CD4-positive, alpha-beta T cell treated with Interleukin-4 for 1 hour (primary cell): ENCODE measurements at places on chromosomes 1 and 21.

DNA sequence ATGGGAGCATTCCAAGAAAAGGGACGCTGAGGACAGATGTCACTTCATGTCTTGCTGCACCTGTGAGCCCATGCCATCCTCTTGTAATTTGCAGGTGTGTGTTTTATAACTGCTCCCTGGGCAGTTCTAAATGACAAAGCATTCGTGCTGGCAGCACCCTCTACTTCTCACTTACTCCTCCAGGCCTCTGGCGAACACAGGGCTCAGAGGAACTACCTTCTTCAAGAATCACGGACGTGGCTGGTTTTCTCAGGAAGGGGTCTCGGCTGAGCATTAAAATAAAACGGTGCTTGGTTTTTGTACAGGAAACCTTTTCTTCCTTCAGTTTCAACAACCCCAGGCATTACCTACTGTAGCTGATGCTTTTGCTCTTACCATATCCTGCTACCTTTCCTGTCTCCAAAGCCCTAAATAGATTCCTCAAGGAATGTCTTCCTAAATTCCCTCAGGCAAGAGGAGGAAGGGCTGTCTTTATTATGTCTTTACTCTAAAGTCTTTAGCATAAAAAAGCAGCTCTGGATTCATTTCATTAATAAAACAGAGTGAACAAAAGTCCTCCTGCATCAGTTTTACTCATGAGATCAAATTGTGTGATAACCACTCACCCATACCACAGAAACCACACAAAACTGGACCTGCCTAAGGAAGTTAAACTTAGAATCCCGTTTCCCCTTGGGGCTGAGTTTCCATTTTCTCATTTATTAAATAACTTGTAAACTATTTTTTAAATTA, 79.0 kb upstream of the MAP10 start:
- DNase-seq, result no peak

GRCh38 chr1:199163267-199163666, 524.4 kb downstream of the PTPRC start:
- no peak for DNase-seq

GRCh38 chr1:52127181-52128180, 14.4 kb upstream of the ZFYVE9 start:
- peak; percentile 37 for DNase-seq

- no peak for DNase-seq
Measured at GRCh38 chr1:5620418-5620817, 371.8 kb downstream of the NPHP4 start.

- DNase-seq, result no peak
Measured at GRCh38 chr1:82962658-82963057, 1036.3 kb downstream of the TTLL7 start.

DNA sequence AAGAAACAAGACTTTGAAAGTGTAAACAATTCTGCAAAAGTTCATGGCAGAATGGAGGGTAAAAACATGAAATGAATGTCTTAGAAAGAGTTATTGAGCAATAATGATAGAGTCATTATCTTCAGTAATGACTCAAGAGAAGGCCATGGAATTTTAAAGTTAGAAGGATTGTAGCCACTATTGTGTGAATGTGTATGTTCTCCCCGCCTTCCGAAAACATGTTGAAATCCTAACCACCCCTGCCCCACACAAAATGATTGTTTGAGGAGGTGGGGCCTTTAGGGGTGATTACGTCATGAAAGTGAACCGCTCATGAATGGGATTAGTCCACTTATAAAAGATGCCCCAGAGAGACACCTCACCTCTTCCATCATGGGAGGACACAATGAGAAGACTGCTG, 93.8 kb upstream of the CCDC190 start:
- DNase-seq, result no peak

- DNase-seq, result no peak
Measured at GRCh38 chr1:36737767-36738166, 255.1 kb upstream of the CSF3R start.

- no peak for DNase-seq
Measured at GRCh38 chr21:22224261-22224660, 1226.1 kb downstream of the NCAM2 start.

DNA sequence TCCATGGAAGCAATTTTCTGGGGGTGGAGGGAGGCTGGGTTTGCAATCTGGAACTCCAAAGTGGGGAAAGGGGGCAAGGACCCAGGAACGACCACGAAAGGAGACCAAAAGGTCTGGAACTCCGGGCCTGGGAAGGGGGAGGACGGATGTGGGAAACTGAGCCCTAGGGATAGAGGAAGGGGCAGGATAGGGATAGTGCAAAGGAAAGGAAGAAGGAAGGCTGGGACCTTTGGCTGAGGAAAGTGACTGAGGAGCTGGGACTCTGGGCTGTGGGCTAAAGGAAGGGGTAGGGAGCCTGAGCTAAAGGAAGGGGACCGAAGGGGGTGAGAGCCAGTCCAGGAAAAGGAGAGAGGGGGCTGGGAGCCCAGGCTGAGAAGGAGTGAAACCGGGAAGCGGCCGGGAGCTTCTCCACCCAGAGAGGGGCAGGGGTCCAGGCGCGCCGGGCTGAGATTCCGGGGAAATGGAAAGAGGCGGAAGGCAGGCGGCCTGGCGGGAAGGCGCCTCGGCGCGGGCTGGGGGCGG, 395 bp downstream of the SLC9A1 start:
- DNase-seq, result no peak

DNA sequence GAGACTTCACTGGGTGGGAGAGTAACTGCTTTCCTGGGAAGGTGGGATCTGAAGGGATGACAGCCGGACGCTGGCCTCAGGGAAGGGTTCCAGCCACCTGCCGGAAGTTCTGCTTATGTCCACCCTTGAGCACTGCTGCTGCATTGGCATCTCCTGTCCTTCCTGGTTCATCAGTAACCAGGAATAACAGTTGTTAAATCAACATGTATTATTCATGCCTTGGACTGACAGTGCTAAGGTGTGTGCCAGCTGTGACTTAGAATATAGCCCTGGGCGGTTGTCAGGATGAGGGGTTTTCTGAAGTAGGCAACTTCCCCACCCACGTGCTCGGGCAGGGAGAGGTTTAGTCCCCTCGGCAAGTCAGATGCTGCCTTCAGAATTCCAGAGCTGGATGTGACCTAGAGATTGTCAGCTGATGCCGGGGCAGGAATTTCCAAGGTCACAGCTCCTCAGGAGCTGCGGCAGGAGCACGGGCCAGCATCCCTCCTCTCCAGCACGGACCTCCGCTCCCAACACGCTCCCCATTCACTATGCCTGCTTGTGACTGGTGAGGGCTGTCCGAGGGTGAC, 17.9 kb downstream of the CLDN14 start:
- DNase-seq, result no peak

DNA sequence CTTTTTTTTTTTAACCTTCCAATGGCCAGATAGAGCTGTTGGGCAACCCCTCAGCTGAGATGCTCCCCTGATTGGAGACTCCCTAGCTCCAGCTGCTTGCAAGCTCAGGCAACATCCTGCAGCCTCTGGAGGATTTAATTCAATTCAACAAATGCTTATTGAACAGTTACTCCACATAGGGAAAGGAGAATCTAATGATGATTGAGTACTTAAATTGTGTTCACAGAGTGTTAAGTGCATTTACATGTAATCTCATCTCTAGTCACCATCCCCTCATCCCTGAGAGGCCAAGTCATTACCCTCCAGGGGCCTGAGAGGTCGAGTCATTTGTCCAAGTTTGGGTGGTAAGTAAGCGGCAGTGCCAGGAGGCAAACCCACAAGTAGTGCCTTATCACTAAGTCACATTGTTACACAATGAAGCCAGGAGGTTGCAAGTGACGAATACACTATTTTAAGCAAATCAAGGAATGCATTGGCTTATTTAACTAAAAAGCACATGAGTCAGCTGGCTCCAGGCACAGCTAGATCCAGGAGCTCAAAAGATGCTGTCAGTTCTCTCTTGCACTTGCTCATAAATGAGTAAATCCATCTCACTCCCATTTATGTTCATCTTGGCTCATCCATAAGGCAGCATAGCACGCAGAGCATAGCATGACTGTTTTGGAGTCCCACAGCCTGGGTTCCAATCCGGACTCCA, 64.3 kb downstream of the OPTC start:
- no peak for DNase-seq

DNA sequence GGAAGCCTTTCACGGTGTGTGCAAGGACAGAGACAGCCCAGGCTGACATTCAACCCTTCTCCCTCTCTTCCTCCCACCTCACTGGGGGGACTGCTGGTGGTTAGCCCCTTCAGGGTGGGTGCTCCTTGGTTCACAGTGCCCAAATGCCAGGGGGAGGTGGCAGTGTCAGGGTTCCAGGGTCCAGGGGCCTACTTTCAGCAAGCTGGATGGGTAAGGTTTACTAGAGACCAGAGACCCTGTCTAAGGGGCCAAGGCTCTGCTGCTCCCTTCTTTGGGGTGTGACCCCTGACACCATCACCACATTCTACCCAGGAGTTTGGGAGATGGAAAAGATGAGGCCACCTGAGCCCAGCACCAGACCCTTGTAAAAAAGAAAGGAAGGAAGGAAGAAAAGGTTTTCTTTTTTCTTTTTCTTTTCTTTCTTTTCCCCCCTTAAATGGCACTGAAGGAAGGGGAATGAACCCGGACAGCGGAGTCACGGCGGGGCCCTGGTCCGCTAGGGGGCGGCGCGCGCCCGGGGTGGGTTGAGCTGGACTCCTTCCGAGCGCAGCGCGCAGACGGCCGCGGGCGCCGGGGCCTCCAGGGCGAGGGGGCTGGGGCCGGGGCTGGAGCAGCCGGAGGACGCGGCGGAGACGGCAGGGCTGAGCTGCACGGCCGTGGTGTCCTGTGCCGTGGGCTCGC, 18.8 kb downstream of the KNCN start:
- DNase-seq, result peak; percentile 65

GRCh38 chr1:17822741-17823426, 67.8 kb downstream of the ACTL8 start:
- no peak for DNase-seq

GRCh38 chr1:218478336-218478735, 133.2 kb downstream of the TGFB2 start:
- DNase-seq, result no peak

- peak; percentile 62 for DNase-seq
Measured at GRCh38 chr1:45802343-45803298, 791 bp upstream of the MAST2 start.

DNA sequence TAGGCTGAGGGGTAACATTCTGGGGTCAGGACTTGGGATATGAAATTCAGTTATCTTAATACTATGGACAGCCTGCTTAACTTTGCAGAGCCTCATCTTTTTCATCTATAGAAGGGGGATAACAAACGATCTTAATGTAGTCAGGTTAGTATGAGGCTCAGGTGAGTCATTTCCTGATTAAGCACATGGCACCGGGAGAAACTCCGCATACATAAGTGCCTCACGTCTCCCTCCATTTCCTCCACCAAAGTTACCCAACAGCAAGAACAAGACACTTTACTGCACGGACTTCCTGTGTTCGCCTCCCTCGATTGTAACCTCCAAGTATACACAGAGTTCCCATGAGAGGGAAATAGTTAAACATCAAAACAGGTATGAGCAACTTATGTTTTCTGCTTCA, 112.7 kb upstream of the COA6 start:
- no peak for DNase-seq

DNA sequence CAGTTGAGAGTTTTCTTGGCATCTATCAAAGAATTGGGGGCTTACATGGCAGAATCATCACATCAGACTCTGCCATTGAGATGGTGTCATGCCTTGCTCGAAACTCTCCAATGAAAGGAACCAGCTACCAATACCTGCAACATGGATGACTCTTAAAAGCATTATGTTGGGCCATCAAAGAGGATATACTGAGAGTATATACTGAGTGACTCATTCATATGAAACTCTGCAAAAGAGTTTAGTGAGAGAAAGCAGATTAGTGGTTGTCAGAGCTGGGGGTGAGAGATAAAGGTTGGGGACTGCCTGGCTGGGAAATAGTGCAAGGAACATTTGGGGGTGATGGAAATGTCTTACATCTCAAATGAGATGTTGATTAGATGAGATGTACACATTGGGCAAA, 14.7 kb upstream of the HMGB4 start:
- no peak for DNase-seq

- DNase-seq, result no peak
Measured at GRCh38 chr1:200304171-200304570, 105.7 kb downstream of the ZNF281 start.

DNA sequence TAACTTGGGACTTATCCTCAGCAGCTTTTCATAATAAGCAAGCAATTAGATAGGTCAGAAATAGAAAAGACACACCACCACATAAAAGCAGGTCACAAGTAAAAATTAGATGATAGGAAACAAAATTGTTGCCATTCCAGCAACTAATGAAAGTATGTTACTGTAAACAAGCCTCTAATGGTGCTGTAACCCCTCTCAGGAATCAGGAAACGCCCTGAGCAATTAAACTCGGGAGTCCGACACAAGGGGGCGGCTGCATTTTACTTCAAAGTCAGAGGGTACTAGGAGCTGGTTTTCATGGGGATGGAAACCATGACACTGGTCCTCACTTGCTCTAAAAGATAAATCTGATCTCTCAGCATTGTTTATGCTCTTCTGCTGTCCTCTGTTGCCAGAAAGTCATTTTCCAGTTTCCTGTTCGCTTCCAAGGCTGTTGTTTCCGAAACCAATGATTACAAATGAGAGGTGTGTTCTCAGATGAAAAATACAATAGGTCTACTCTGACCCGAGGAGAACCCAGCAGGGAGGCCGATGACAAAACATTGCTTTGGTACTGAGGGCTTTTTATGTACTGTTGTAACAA, 93.4 kb downstream of the TGFBR3 start:
- no peak for DNase-seq

DNA sequence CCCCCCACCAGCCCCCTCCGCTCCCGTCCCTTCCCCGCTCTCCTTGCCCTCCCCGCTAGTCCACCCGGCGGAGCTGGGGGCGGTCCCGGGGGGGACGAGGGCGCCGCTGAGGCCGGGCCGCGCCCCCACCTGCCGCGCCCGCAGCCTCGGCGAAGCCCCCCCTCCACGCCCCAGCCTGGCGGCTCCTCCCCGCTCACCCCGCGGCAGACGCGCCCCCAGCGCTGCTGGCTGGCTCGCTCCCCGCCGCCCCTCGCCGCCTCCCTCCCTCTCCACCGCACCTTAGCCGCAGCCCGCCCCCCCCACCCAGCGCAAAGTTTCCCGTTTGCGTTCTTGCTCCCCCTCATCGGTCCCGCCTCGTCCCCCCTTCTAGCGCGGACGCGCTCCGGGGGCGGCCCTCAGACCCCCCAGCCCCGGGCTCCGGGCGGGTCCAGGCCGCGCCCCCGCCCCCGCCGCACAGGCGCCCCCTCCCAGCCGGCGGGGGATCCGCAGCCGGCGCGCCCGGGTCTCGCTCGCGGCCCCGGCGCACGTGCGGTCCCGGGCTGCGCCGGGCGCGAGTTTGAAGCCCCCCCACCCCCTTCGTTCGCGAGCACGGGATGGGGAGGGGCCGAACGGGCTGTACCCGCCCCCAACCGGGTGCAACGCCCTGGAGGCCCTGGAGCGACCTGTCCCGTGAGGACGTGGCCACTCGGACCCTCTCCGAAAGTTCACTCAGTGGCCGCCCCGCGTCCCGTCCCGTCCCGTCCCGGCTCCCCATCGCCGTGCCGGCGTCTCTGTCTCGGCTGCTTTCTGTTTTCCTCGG, 623 bp downstream of the PTPRF start:
- no peak for DNase-seq
